ENCODE measurements at places on chromosomes 16 and 17.

- DNase-seq = no peak
Measured at GRCh38 chr16:79054211-79054984, 546.1 kb downstream of the MAF start.

- no peak for DNase-seq
Measured at GRCh38 chr17:17351901-17352781, 49.0 kb downstream of the NT5M start.

GRCh38 chr17:72445055-72445991, 324.5 kb downstream of the SOX9 start:
- DNase-seq = no peak

- no peak for DNase-seq
Measured at GRCh38 chr16:71409011-71409775, 32.7 kb downstream of the TLE7 start.

- no peak for DNase-seq
Measured at GRCh38 chr17:65572186-65572580, 10.7 kb upstream of the AXIN2 start.

GRCh38 chr16:48542966-48543365, 67.0 kb downstream of the N4BP1 start:
- no peak for DNase-seq

Data from stimulated activated CD4-positive, alpha-beta T cell treated with anti-CD3 and anti-CD28 coated beads, TNF-alpha, amount 100 ng/mL, for 48 hours (primary cell).